ENCODE measurements at places on chromosomes 13 and 19.
A peak's percentile ranks its signal among the peaks of the same experiment; 100 is the strongest.

GRCh38 chr13:110006304-110006703 is 219.9 kb upstream of the IRS2 start:
- no peak for DNase-seq

GRCh38 chr13:106367361-106367971 is 168.0 kb downstream of the EFNB2 start:
- no peak for DNase-seq

DNA sequence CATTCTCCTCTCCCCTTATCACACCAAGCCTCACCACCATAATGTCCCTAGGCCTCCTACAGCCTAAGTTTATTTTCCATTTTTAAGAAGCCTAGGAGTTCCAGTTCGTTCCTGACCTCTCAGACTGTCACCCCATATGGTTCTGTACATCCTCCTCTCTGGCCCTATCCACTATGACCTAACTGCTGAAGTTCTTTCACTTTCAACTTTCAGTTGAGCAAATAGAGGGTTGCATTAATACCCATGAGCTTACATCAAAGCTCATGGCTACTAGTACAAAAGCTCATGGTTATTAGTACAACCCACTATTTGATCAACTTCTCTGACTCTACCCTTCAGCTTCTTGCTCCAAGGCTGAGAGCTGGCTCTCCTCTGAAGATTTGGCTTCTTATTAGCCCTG is 72.9 kb downstream of the FGF14 start:
- no peak for DNase-seq

GRCh38 chr13:97353927-97354675 is 79.9 kb upstream of the RAP2A start:
- DNase-seq: no peak

DNA sequence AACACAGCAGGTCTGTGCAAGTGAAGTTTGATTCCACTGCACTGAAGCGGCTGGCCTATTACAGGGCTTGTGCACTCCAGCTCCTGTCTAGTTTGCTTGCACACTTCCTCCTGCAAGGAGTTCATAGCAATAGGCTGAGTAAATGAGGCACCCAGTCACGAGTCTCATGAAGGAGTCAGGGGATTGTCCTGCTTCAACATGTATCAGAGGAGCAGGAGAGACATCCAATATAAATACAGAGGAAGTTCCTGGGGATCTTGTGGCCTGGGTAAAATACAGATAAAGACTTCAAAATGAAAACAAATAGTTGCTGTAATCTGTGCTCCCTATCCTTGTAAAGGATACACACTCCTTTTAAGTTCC is 259.9 kb downstream of the SLITRK1 start:
- no peak for DNase-seq

GRCh38 chr13:97564956-97565355 is 131.0 kb downstream of the RAP2A start:
- no peak for DNase-seq

DNA sequence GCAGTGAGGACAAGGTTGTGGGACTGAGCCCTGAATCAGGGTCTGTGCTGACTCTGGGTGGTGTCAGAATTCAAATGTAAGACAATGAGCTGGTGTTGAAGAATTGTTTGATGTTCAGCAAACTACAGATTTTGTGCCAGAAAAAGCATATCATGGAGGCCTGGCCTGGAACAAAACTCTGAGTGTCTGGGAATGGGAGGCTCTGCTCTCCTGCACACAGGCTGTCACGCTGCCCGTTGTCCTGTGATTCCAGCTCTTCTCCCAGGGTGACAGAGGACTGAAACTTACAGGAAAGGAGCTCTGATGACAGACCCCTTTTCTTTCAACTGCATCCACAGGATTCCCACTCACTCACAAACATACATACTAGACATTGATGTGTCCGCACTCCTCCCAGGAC is 120.1 kb downstream of the ZNF486 start:
- no peak for DNase-seq

DNA sequence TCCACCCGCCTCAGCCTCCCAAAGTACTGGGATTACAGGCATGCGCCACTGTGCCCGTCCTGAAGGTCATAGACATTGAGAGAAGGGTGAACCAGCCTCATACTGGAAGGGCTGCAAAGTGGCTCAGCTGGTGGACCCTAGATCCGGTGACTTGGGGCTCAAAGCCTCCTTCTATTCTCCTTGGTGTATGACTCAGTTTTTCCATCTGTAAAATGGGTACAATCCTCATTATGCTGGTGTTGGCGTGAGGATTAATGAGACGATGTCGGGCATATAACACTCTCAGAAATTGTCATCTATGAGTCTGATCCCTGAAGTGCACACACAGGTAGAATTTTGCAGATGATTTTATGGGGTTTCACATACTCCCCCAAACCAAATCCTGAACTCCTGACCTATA is 5.8 kb upstream of the CAMSAP3 start:
- no peak for DNase-seq

DNA sequence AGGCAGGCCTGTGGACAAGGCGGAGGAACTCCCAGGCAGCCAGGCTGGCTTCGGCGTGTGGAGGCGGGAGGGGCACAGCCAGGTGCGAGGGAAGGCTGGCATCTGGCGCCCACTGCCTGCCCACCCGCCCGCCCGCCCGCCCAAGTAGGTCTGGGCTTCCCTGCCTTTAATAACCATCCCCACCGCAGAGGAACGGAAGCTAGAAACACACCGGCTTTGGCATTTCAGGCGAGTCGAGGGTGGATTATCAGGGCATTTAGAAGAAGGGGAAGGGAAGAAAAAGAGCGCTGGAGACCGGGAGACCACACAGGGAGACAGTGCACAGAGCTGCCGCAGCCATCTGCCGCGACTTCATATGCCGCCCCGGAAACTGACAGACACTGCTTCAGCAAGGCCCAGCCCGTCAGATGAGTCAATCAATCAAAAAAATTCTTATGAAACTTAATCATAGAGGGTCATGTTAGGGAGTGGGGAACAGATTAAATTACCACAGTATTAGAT is 199.7 kb downstream of the TSHZ3 start:
- DNase-seq: no peak

- no peak for DNase-seq
Measured at GRCh38 chr19:12866416-12867119, 14.7 kb downstream of the DNASE2 start.

DNA sequence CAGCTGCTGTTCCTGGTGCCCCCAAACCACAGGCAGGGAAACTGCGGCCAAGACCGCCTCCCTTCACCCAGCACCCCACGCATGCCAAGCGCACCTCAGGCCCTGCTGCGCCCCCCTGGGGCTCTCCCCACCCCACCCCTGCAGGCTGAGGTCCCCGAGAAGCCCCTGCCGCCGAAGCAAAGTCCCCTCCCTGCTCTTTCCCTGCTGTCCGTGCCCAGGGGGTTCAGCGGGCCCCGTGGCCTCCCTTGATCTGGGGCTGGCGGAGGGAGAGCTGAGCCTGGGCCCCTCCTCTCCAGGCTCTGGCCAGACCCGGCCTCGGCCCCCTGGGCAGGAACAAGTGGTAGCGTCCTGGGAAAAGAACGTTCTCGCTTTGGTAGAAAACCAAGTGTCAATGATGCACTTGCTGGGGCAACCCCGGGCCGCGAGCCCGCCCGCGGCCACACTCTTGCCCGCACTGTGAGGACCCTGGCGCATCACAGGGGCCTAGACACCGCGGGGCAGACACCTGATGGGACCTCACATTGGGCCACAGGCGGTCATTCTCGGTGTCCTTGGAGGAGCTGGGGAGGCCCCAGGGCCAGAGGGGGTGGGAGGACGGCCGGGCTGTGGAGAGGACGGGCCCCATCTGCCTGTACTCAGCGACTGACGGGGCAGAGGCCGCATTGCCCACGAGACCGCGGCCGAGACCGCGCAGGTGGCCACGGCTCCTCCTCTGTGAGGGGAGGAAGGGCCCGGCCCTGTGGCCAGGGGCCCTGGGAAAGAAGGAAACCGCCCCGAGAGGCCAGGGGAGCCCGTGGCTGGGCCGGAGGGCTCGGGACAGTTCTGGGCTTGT is 29.0 kb downstream of the GPX4 start:
- no peak for DNase-seq

- DNase-seq: no peak
Measured at GRCh38 chr13:93708308-93709075, 481.9 kb downstream of the GPC6 start.

- DNase-seq: no peak
Measured at GRCh38 chr19:19137556-19138108, 646 bp downstream of the TMEM161A start.

DNA sequence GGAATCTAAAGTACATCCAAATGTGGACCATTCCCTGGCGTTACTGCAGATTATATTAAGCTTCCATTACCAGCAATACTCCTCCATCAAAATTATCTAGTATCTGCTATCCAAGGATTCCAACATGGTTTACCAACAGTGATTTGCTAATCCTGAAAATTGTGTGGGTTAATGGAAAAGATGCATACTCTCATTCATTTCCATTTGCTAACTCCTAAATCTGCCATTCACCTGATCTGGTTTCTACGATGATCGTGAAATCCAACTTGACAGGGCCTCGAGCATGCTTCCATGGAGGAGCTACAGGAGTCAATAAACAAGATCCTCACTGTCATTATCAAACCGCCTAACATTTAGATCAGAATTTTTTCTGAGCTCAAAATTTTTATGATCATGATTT is 121.0 kb downstream of the RGCC start:
- DNase-seq: no peak

DNA sequence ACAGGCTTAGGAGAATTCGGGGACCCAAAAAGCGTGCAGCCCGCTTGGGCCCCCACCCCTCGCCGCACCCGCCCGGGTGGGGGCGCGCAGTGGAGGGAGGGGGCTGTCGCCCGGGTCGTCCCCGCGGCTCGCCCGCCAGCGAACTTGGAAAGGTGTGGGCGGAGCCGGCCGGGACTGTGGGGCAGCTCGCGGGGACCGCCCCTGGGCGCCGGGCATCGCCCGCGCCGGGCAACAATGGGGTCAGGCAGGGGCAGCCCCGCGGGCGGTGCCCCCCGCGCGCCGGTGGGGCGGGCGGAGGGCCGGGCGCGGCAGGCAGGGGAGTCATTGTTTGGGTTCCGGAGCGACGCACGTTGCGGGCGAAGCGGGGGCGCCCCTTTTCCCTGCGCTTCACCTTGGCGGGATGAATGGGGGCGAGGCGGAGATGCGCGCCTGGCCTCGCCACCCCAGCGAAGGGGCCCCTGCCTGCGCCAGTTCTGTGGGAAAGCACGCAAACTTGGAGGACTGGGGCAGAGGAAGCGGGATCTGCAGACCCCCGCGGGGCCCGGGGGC is 647 bp upstream of the KLF12 start:
- DNase-seq: peak; percentile 49

DNA sequence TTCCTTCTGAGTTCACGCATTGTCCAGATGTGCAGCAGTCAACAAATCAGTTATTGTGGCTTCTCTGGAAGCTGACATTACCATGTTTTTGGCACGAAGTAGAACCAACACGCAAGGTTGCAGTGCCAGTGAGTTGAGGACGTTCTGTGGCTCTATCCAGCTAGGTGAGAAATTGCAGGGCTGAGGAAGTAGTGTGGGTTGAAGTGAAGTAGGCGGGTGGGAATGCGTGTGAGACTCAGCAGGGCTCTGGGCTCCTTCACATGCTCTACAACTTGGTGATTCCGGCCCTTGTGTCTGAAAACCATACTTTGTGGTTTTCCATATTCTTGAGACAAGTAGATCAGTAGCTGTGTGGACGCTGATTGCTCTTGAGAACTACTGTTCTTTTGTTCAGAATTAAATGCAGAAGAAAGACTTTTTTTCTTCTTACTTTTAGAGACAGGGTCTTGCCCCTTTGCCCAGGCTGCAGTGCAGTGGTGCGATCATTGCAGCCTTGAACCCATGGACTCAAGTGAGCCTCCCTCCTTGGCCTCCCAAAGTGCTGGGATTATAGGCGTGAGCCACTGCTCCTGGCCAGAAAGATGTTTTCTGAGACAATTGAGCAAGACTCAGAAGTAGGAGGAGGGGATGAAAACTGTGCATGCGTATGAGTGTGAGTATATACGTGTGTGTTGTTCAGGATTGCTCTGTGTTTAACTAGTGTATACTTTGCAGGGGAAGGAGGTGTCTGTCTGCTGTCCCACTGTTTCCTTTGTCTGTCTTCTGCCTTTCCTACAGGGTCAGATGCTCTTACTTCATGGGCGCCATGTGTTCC is 46.2 kb downstream of the GATAD2A start:
- DNase-seq: no peak
